ENCODE measurements at places on chromosomes 13 and 19.

DNA sequence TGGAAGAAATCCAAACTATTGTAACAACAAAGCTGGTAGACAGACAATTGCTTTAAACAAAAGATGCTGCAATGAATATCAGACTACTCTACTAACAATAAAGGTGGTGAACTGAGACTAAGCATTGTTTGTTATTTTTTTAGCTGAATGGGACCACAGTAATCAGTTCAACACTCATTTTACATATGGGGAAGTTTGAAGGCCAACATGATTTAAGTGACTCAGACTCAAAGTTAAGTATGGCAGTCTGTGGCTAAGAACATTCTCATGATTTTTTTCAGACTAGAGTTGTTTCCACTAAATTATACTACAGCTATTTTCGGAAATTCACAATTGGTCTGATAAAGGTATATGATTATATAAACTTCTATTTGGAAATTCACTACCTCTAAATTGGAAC lies 10.4 kb downstream of the EXOSC8 start:
- no peak for DNase-seq

- no peak for DNase-seq
These were observed 3.5 kb downstream of the FSTL3 start for GRCh38 chr19:679418-680286.

- DNase-seq, result no peak
These were observed 6.8 kb upstream of the UBE2L5 start for GRCh38 chr13:30415430-30416030.

GRCh38 chr19:15249972-15250639 lies 17.9 kb upstream of the EPHX3 start:
- DNase-seq, result no peak

- DNase-seq, result no peak
These were observed 10.2 kb downstream of the PPP1R37 start for GRCh38 chr19:45103156-45103507.

DNA sequence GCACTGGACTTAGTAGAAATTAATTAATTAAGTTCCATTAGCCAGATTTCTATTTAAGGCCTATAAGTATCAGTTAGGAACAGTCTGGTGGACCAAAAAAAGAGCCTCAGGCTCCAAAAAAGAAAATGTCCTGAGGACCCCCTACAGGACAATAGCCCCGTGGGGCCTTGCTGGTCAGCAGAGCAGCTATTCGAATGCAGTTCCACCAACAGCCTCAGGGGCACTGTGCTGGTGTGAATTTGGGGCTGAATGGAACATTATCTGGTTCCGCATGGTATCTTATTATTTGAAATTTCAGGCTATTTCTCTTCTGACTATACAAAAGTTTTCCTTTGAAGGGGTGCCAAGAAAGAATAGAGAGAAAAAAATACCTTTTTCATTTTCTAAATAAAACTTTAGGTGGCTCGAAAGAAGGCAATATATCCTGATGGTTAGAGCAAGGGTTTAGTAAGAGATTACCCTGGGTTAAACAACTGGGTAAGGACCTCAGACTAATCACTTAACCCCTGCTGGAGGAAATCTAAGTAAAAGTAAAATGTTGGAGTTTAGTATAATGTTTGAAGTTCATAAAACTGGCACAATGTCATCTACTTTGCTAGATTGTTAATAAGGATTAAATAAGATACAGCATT lies 147.2 kb downstream of the MIPEP start:
- no peak for DNase-seq

GRCh38 chr19:49338691-49339300 lies 3.6 kb downstream of the CD37 start:
- DNase-seq, result no peak

DNA sequence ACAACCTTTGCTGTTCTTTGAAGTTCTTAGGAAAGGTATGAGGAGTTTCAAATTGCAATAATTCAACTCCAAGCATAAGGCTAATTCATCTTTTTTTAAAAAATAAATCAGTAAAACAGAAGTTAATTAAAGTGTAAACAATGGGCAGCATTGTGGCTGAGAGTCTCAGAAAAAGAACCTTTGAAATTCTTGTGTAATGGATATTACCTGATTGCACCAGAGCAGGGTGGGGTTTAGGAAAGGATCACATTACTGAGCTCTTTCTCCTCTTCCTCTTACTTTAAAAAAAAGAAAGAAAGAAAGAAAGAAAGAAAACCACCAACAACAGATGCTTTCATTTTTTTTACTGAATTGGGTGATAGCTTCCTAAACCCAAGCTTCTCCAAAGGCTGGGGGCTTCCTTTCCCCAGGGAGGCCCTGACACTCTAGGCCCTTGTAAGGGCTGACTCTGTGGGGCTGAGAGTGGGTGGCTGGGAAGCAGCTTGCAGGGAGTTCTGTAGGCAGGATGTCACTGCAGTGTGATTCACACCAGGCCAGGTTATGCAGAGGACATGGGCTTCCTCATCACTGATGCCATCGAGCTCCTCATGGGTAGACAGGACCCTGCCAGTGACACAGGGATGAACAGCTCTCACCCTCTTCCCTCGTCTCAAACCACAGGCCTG lies 564.5 kb downstream of the FGF9 start:
- DNase-seq, result no peak

GRCh38 chr19:32427536-32427935 lies 22.0 kb downstream of the DPY19L3 start:
- no peak for DNase-seq

DNA sequence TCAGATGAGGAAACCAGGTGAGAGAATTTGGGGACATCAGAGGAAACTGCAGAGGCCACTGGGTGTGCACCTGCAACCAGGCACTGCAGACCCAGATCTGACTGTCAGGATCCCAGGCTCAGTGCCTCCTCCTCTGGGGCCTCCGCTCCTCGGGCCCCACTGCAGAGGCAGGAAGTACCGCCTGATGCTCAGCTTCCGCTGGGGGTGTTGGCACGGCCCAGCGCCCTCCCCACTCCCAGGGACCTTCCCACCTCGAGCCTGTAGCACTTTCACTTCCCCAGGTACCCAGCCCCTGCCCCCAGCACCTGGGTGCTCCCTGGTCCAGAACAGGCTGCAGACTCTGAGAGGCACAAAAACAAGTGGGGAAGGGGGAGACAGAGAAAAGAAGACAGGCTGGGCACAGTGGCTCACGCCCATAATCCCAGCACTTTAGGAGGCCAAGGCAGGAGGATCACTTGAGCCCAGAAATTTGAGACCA lies 1.4 kb upstream of the CD37 start:
- DNase-seq, result peak; percentile 47

DNA sequence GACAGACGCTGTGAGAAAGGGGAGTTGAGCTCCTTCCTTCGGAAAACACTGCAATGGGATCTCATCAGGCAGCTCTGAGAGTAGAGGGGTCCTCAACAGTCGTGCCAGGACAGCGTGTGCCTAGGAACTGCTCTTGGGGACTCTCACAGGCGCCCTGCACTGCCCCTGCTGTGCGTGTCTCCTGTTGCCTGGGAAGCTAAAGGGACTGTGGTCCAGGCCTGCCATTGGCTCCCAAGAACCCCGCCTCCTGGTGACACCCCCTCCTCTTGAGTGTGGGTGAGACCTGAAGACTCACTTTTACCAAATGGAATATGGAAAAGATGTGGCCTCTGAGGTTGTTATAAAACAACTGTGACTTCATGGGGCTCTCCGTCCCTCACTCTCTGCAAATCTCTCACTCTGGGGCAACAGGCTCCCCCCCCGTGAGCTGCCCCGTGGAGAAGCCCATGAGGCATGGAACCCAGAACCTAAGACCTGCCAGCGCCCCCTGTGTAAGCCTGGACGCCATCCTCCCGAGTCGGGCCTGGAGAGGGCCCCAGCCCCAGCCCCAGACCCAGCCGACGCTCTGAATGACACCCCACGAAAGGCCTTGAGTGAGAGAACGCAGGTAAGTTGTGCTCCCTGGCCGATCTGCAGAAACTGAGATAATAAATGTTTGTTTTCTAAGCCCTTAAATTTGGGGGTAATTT lies 302.7 kb downstream of the FGF9 start:
- DNase-seq, result no peak

DNA sequence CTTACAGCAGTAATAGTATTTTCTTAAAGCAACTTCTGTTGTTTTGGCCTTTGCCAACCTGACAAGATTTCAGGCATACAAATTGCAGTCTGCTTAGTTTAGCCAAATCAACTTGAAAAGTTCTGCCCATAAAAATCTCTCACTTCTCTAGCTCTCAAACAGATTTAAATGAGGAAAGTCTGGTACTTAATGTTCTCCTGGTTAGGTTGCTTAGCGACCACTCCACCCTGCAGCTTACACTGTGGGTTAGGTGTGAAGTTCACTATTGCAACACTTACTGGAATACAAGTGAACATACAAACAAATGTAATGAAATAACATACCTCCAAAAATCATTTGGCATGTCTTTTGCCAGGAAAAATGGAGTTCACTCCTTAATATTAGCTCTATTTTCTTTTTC lies 178.7 kb upstream of the PCDH9 start:
- DNase-seq, result no peak

GRCh38 chr13:73870970-73871935 lies 263.0 kb downstream of the KLF12 start:
- no peak for DNase-seq

- DNase-seq, result no peak
These were observed 7.6 kb upstream of the KANK2 start for GRCh38 chr19:11204943-11205349.

GRCh38 chr13:38141792-38142191 lies 207.9 kb upstream of the UFM1 start:
- DNase-seq, result no peak

GRCh38 chr19:19381007-19381926 lies 24.2 kb upstream of the GATAD2A start:
- no peak for DNase-seq

DNA sequence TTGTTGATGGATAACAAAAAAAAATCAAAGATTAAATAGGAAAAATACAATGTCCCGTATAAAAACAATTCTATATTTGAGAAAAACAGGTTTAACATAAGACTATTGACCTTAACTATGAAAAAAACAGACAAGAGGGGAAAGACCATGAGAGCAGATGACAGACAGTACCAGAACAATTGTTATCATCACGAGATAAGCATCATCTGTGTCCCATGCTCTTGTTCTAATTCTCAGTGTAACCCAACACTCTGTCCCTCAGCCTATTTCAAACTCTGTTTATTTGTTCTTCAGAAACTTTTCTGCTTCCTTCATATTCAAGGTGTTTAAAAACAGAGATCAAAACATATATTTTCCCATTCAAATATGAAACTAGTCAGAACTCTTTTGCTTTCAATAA lies 216.4 kb downstream of the PCDH9 start:
- DNase-seq, result no peak

DNA sequence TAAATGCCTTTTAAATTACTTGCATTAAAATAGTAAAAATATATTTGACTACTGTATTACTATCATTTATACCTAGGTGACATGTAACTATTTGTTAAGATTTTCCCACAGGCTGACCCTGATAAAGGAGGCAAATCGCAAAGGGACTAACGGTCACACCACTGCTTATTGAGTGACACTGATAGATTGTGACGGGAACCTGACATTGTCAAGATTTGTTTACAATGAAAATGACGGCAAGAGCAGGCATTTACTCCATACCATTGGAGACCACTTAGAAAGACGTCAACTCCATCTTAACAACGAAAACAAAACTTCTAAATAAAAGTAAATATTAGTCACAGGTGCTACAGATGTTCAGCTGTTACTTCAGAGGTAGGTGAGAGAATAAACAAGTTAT lies 289.0 kb downstream of the DACH1 start:
- DNase-seq, result no peak

DNA sequence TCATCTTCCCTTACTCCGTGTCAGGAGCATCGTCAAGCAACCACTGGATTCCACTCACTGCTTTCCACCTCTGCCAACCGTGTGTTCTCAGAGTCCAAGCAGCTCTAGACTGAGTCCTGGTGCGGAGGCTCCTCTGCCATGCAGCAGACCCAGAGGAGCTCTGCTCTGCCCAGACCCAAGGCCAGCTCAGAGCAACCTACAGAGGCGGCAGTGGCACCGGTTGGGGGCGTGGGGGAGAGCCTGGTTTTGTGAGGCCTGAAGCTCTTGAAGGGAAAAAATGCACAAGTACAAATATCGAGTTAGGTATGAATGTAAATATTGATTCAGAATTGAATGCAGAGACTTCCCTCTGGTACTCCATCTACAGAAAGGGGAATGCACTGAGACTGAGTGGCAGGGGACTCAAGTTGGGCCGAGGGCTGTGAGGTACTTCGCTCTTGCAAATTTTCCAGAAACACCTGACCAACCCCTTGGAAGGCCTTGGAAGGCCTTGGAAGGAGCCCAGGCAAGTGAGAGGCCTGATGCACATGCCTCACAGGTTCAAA lies 46.7 kb downstream of the GJA3 start:
- no peak for DNase-seq

GRCh38 chr13:36696410-36697010 lies 22.7 kb downstream of the SERTM1 start:
- DNase-seq, result no peak

GRCh38 chr13:92175330-92175729 lies 776.9 kb downstream of the GPC5 start:
- no peak for DNase-seq

DNA sequence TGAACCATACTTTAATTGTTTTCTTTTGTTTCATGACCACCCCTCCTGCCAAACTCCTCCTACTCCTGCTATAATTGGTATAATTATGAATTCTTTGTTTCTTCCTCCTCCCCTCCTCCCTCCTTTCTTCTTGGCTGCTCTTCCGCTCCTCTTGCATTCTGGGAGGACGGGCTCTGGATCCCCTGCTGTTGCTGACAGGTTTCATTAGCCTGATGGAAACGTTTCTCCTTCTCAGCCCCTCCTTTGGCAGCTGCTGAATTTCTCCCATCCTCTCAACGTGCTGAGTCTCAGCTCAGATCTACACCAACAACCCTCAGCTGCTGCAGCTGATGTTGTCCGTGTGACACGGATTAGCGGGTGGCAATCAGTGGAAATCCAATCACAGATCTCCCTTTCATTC lies 97.1 kb upstream of the UBAC2 start:
- no peak for DNase-seq

GRCh38 chr13:33285420-33286124 lies at the start of gene STARD13:
TSS of gene STARD13 (minus strand) at chr13:33285755. CDS start at chr13:33285638, 117 bp downstream.
- DNase-seq, result no peak

GRCh38 chr19:49154279-49154678 lies 917 bp downstream of the HRC start:
- DNase-seq, result no peak
